NCI-H1092 (cell line): ENCODE measurements at places on chromosomes 1 and 21.

GRCh38 chr1:109050228-109050995 lies 8.5 kb upstream of the WDR47 start:
- DNase-seq: no peak

DNA sequence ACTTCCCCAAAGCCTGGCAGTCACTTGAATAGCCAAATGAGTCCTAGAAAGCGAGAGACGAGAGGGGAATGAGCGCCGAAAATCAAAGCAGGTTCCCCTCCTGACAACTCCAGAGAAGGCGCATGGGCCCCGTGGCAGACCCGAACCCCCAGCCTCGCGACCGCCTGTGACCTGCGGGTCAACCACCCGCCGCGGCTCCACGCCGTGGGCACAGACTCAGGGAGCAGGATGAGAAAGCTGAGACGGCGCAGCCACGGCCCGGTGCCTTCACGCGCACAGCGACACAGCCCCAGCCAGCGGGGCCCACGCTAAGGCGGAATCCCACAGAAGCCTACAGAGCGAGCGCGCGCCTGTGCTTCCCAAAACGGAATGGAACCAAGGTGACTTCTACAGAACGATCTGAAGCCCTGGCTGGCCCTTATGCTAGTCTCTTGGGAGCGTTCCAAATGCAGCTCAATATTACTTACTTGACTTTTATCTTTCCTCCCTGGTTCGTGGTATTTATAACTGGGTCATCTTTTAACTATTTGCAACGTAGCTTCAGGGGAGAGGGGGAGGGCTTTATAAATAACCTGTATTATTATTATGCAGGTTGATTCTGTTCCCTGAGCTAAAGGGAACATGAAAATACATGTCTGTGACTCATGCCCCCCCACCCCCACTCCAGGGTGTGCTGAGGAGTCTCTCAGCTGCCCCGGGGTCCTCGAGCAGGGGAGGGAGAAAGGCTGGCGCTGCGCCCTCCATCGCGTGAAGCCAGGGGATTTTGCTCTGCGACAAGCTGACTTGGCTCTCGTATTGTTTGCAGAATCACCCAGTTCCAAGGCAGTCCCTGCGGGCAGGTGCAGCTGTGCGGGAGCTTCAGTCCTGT lies 1.7 kb downstream of the TSPEAR start:
- peak; percentile 94 for DNase-seq

- no peak for DNase-seq
Measured at GRCh38 chr1:182092336-182092735, 30.8 kb upstream of the ZNF648 start.

GRCh38 chr21:15365751-15366392 lies 301.1 kb upstream of the NRIP1 start:
- no peak for DNase-seq

DNA sequence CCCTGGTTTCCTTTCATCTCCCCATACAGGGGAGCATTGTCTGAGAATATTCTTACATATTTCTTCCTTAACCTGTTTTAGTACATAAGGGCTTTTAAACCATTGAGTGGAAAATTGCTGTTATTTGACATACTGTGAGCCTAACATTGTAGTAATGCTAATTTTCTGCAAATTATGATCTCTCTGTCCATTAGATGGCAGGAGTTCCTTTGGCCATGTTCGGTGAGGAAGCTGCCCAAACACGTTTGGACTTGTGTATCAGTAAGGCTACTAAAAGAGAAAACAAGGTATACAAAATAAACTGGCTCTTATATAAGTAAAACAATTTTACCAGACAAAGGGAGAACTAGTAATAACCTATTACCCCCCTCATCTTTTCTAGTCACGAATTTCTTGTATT lies 29.2 kb downstream of the CDC7 start:
- DNase-seq: no peak

GRCh38 chr1:99849744-99850458 lies at the start of gene AGL:
AGL (plus strand) TSS chr1:99850361; CDS start chr1:99851043, 682 bp downstream.
- DNase-seq: peak; percentile 79

DNA sequence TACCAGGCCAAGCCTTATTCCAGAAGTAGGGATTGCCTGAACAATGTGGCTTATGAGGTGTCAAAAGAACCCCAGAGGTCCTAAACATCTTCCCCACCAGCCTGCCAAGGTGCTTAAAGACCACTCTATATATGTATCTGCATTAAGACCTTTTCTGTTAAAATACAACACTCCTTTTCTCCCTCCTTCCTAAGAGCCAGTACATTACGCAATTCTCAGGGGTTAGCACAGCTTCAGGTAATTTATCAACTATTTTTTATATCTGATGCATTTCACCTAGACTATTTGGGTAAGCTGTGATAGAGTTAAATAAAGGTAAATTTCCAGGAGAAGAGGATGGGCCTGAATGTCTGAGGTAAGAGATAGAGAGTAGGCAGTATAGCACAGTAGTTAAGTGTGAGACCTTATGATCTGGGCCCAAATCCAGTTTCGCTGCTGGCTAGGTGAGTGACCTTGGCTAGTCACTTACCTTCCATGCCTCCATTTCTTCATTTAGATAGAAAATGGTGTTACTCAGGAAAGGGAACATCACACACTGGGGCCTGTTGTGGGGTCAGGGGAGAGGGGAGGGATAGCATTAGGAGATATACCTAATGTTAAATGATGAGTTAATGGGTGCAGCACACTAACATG lies 5.1 kb upstream of the CCN1 start:
- no peak for DNase-seq

- DNase-seq: peak; percentile 24
Measured at GRCh38 chr1:119713749-119714456, 2.2 kb downstream of the PHGDH start.

DNA sequence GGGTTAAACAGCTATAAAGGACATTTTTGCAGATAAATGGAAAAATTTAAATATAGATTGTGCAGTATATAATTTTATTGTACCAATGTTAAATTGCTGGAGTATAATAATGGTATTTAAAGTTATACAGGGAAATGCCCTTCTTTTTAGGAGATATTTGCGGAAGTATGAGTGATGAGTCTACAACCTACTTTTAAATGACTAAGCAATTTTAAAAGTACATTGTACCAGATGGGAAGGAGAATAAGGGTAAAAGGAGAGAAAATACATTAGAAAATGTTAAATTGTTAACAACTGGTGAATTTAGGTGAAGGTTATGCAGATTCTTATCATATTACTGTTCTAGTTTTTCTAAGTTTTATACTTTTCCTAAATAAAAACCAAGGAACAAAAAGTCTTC lies 91.8 kb downstream of the ZZZ3 start:
- no peak for DNase-seq

- DNase-seq: no peak
Measured at GRCh38 chr1:161771161-161771560, 5.0 kb downstream of the ATF6 start.

DNA sequence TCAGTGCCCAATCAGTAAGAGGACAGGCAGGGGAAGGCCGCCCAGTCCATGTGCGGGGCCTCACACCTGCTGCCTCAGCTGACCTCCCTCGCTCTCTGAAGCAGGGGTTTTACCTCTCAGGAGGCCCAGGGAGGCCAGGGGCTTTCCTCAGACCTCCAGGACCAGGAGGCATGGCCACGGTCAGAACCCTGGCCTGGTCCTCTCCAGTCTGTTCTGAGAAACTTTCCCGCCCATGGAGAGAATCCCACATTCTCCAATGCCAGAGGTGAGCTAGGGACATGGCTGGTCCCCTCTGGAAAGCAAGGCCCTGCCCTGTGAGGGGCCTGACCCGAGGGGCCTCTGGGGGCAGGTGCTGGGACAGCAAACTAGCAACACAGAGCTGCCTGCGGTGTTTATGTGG lies 68.2 kb downstream of the DMRTB1 start:
- DNase-seq: no peak

DNA sequence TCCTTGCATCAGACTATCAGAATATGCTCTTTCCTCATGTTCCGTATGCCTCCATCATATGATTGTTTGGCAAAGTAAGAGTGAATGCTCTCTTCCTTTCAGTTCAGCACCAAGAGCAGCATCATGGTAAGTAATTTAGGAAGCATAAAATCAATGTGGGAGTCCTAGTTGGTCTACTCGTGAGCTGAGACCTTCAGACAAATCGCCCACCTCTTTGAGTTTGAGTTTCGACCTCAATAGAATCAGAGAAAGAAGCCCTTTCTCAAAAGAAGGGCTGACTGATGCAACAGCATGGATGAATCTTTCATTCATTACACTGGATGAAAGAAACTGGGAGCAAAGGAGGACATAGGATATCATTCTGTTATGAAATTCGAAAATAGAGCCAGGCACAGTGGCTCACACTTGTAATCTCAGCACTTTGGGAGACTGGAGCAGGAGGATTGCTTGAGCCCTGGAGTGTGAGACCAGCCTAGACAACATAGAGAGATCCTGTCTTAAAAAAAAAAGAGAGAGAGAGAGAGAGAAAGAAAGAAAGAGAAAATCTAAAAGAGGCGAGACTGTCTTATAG lies 112.5 kb downstream of the ZC3H11B start:
- no peak for DNase-seq

- DNase-seq: no peak
Measured at GRCh38 chr1:232426801-232427200, 203.1 kb downstream of the SIPA1L2 start.

GRCh38 chr1:12479311-12479710 lies 138.7 kb downstream of the DHRS3 start:
- no peak for DNase-seq

DNA sequence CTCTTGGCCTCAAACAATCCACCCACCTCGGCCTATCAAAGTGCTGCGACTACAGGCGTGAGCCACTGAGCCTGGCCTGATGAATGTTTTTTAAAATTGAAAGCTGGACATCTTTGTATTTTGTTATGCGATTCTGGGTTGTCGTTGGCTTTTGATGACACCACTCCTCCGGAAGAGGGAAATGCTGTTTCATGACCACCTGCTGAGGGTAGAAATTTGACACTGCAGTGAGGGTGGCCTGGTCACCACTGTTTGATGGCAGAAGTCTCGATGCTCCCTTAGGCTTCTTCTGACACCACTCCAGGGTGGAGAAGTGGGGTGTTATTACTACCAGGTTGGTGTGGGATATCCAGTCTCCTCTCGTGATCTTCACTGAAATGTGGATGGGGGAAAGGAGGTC lies 357.2 kb downstream of the RGS7 start:
- no peak for DNase-seq

DNA sequence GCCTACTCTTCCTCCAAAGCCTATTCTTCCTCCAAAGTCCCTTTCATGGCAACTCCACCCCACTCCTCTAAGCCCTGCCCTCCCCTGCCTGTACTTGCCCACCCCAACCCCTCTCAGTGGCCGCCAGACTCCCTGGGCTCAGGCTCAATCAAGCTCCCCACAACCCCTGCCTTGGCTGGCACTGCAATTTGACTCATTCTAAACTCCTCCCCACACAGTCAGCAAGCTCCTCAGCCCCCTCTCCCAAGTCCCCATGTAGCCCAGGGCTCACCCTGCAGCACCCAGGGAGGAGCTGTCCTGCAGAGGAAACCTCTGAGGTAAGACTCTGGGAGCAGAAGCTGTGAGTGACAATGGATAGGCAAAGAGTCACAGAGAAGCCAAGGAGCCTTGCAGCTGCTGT lies 3.6 kb upstream of the VSIG8 start:
- no peak for DNase-seq

- peak; percentile 92 for DNase-seq
Measured at GRCh38 chr1:50108497-50109059, at the start of gene ELAVL4. ELAVL4 (plus strand) TSS chr1:50108920; CDS start chr1:50109190, 270 bp downstream.

- DNase-seq: no peak
Measured at GRCh38 chr1:243483071-243483771, 227.4 kb downstream of the SDCCAG8 start.

DNA sequence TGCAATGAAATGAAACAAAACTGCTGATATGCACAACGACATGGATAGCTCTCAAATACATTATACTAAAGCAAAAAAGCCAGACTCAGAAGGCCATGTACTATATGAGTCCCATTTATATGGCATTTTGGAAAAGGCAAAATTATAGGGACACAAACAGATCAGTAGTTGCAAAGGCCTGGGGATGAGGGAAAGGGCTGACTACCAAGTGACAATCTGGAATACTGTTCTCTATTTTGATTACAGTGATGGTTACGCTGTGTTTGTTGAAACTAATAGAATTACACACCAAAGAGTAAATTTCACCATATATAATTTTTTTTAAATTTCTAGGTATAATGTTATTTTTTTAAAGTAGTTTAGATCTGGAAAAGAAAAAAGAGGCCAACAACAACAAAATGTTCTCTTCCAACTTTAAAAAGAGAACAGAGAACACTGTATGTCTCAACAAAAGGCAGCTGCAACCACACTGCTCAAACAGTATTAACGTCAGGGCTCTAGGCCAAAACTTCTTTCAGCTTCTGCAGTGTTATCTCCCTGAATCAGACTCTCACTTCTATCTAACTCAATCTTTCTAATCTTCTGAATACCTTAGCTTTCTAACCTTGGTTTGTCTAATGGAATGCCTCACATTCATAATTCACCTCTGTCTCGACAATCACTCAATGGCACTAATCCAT lies 75.8 kb downstream of the FOXJ3 start:
- DNase-seq: no peak

DNA sequence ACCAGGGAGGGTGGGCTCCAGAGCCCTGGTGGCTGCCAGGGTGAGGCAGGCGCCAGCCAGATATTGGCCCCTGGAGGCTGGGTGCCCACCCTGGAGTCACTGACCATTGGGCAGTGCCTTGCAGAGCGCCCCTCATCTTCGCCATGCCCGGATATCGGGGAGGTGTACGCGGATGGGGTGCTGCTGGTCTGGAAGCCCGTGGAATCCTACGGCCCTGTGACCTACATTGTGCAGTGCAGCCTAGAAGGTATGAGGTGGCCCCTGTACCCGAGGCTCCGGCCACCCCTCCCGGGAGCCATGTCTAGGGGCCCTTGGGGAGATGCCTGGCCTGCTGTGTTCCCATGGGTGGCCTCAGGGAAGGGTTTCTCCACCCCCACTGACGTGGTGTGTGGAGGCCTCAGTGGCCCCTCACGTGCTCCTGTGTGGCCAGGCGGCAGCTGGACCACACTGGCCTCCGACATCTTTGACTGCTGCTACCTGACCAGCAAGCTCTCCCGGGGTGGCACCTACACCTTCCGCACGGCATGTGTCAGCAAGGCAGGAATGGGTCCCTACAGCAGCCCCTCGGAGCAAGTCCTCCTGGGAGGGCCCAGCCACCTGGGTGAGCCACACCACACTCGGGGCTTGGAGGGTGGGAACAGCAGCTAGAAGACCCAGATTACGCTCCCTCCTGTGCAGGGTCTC lies 30.9 kb downstream of the TRIM11 start:
- no peak for DNase-seq

DNA sequence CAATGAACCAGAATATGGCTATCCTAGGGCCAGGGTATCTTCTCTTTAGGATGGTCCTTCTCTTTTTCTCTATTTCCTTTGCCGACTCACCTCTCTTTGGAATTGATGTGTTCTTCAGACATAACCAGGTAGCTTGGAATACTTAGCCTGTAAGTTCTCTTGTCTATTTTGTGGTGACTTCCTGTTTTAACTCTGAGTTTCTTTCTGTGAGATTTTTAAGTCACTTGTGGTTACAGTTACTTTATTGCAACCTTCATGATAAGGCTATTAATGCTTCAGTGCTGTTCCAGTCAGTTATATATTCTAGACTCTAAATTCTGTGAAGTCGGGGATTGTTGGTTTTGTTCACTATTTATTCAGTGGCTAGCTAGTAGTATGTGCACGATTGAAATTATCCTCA lies 46.2 kb downstream of the DISP1 start:
- DNase-seq: no peak

- DNase-seq: no peak
Measured at GRCh38 chr1:226889616-226890330, 19.4 kb downstream of the PSEN2 start.

GRCh38 chr1:113940365-113941244 lies 11.5 kb downstream of the HIPK1 start:
- DNase-seq: no peak
